Activated naive CD8-positive, alpha-beta T cell treated with anti-CD3 and anti-CD28 coated beads, Interleukin-2, amount 10 ng/mL, durations not matched to agents 7 days and 5 days (primary cell): ENCODE measurements at places on chromosomes 12 and 14. TPM values are rescaled to one million over a fixed set of nuclear protein-coding genes. Genes with fewer than 3 reads are reported as not detected.

The ACOT6 gene
- total RNA-seq: not detected

The ZDHHC22 gene
- not detected for total RNA-seq

The TMEM30B gene
- 1.4 TPM for total RNA-seq

The GALNT16 gene
- not detected for total RNA-seq

The LTA4H gene
- 49.2 TPM for total RNA-seq

The MMP17 gene
- 0.54 TPM for total RNA-seq

The TRPV4 gene
- not detected for total RNA-seq

The CPNE8 gene
- total RNA-seq: 2.8 TPM

The PYM1 gene
- 48.7 TPM for total RNA-seq

The DEPDC4 gene
- 2.3 TPM for total RNA-seq

The OTOGL gene
- not detected for total RNA-seq

The NKX2-1 gene
- total RNA-seq: not detected

The AMHR2 gene
- total RNA-seq: not detected

The FGD4 gene
- total RNA-seq: 0.91 TPM

The GPX2 gene
- not detected for total RNA-seq

The KRT74 gene
- total RNA-seq: not detected

The PLEK2 gene
- total RNA-seq: 0.85 TPM

The MIPOL1 gene
- not detected for total RNA-seq

The PAX9 gene
- not detected for total RNA-seq

The BEGAIN gene
- total RNA-seq: 1.5 TPM

The FIGNL2 gene
- total RNA-seq: 1.1 TPM

The PLA2G1B gene
- not detected for total RNA-seq

The CCDC60 gene
- total RNA-seq: not detected

The RNF212B gene
- total RNA-seq: not detected

The SERPINA9 gene
- total RNA-seq: not detected

The TBC1D30 gene
- total RNA-seq: 0.17 TPM

The ANAPC7 gene
- 67.1 TPM for total RNA-seq

The CLMN gene
- 4.3 TPM for total RNA-seq

The KRT75 gene
- not detected for total RNA-seq

The CLEC2B gene
- total RNA-seq: 89.7 TPM

The ADAM21 gene
- total RNA-seq: not detected

The COCH gene
- 2.8 TPM for total RNA-seq

The HOXC5 gene
- total RNA-seq: not detected

The AJUBA gene
- total RNA-seq: 0.97 TPM

The RPGRIP1 gene
- total RNA-seq: not detected

The SYCP3 gene
- 1.1 TPM for total RNA-seq

The ITPK1 gene
- 94.1 TPM for total RNA-seq

The KRT81 gene
- not detected for total RNA-seq
